Keratinocyte (primary cell): ENCODE measurements at places on chromosomes 7 and 10. TPM values are rescaled to one million over a fixed set of nuclear protein-coding genes. Genes with fewer than 3 reads are reported as not detected.

GRCh38 chr7:157043745-157044144, 33.3 kb upstream of the MNX1 start:
- H3K4me3 ChIP-seq: no peak overlapping the region
- H3K4me1 ChIP-seq: peaks cover 28% of the 10 kb centered on the region
- no peak for DNase-seq
- H3K27me3 ChIP-seq: no peaks in the 10 kb centered on the region
- no peaks in the 10 kb centered on the region for H3K36me3 ChIP-seq
- H3K27ac ChIP-seq: no peak overlapping the region

GRCh38 chr10:21926358-21926925, 77.1 kb downstream of the DNAJC1 start:
- H3K27ac ChIP-seq: peak overlapping the region; percentile 51
- H3K4me3 ChIP-seq: peak overlapping the region; percentile 21
- H3K36me3 ChIP-seq: no peaks in the 10 kb centered on the region
- peak; percentile 58 for DNase-seq
- no peaks in the 10 kb centered on the region for H3K27me3 ChIP-seq

GRCh38 chr10:75228834-75229233, 6.9 kb downstream of the COMTD1 start:
- peak overlapping the region; percentile 36 for H3K27ac ChIP-seq
- H3K4me1 ChIP-seq: peaks cover 55% of the 10 kb centered on the region
- no peaks in the 10 kb centered on the region for H3K27me3 ChIP-seq
- H3K36me3 ChIP-seq: peaks cover 46% of the 10 kb centered on the region
- no peak overlapping the region for H3K4me3 ChIP-seq

GRCh38 chr10:50410066-50410811, 158.9 kb upstream of the ASAH2 start:
- peak overlapping the region; percentile 23 for H3K27ac ChIP-seq
- H3K4me3 ChIP-seq: no peak overlapping the region
- peaks cover 36% of the 10 kb centered on the region for H3K4me1 ChIP-seq
- H3K36me3 ChIP-seq: no peaks in the 10 kb centered on the region

Gene TMEM229A
- not detected in 3 replicates for polyA plus RNA-seq

Gene CALCR
- polyA plus RNA-seq: not detected in 3 replicates

Gene SEC23IP
- polyA plus RNA-seq: 27.1 to 44.6 TPM (median 36.9 TPM) in 3 replicates
